ENCODE measurements at places on chromosomes 3 and 15. TPM values are rescaled to one million over a fixed set of nuclear protein-coding genes. Genes with fewer than 3 reads are reported as not detected.

DNA sequence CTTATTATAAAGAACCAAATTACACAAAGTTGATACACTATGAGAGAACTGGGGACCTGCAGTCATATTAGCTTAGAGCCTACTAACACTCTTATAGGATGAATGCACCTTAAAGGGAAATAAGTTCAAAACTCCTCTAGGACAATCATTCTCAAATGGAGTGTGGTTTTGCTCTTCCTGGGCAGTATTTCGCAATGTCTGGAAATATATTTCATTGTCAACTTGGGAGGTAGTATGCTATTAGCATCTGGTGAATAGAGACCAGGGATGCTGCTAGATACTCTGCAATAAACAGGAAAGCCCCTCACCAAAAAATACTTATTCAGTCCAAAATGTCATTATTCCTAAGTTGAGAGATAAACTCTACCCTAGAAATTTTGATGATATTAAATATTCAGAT is 451.4 kb upstream of the ARPP21 start:
- DNase-seq = no peak

- peak; percentile 40 for DNase-seq
Observed at GRCh38 chr15:60809375-60809774, 330.4 kb upstream of the ICE2 start.

GRCh38 chr3:39977058-39977794 is 167.8 kb downstream of the MYRIP start:
- no peak for DNase-seq

DNA sequence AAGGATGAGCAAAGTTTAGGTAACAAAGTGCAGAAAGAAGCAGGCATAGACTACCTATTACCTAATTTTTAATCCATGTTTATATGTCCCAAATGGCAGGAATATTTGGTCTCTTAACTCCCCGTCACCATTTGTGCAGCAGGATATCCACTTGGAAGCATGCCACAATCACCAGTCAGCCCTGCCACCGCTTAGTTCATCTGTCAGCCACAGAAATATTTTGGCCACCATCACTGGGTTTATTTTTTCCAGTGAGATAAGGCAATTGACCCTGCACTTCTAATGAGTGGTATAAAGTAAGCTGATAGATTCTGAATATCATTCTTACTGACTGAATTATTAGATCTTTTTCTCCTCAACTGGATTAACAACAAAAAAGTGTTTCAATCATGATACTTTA is 152.9 kb upstream of the SOX2 start:
- no peak for DNase-seq

- DNase-seq = no peak
Observed at GRCh38 chr3:71194785-71195184, 388.7 kb downstream of the FOXP1 start.

- DNase-seq = no peak
Observed at GRCh38 chr3:5809586-5810246, 622.2 kb downstream of the EDEM1 start.

COPS2 gene
- total RNA-seq = 101 TPM

FANCD2 gene
- total RNA-seq = 55.9 TPM

CLDN11 gene
- total RNA-seq = 0.26 TPM

Data from CD8-positive, alpha-beta memory T cell (primary cell).